ENCODE measurements at places on chromosomes 7 and 10.

DNA sequence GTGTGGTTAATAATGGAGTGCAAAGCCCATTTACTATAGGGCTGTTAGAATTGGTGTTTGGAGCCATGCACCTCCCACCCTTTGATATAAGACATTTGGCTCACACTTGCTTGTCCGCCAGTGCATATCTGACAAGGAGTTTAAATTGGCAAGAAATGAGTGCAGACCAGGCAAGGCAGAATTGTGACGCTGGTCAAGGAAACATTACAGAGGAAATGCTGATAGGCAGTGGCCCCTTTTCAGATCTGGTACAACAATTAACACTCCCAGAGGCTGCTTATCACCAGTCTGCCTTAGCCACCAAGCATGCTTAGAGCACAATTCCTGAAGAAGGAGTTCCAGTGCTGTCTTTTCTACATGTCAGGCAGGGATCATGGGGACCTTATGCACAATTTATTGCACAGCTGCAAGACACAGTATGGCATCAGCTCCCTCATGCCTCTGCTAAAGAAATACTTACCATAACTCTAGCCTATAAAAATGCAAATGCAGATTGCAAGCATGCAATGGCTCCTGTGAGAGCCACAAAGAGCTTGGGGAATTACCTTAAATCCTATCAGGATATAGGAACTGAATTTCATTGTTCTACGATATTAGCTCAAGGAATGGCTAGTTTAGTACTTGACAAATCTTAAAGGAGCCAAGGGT is 35.2 kb downstream of the OR13A1 start:
- no peak for ATAC-seq

DNA sequence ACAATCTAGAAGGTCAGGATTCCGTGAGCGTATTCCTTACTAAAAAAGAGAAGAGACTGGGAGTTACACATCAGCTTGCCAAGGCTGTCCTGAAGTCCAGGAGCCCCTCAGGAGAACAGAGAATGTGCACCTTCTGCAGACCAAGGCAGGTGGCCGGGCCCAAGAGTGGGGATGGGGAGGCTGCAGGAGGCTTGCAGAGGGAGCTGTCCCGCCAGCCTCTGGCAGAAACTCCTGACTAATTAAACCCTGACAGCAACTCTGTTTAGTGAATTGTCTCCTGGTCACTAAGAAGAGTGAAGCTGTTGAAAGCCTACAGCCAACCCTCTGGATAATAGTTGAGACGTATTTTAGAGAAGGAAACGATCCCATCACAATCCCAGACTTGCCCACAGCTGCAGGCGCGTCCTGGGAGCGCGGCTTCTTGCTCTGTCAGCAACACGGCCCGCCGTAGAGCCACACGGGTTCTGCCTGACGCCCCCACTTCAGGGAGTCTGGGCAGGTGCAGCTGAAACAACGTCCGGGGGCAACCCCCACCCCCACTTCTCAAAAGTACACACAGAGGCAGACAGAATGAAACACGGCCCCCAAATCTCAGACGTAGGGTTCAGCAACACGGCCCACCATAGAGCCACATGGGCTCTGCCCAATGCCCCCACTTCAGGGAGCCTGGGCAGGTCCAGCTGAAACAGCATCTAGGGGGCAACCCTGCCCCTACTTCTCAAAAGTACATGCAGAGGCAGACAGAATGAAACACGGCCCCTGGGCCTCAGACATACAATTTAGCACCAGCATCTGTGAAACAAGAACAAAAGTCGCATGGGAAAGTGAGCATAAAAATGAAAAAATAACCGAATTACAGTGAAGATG is 45.2 kb downstream of the DIP2C start:
- no peak for ATAC-seq

DNA sequence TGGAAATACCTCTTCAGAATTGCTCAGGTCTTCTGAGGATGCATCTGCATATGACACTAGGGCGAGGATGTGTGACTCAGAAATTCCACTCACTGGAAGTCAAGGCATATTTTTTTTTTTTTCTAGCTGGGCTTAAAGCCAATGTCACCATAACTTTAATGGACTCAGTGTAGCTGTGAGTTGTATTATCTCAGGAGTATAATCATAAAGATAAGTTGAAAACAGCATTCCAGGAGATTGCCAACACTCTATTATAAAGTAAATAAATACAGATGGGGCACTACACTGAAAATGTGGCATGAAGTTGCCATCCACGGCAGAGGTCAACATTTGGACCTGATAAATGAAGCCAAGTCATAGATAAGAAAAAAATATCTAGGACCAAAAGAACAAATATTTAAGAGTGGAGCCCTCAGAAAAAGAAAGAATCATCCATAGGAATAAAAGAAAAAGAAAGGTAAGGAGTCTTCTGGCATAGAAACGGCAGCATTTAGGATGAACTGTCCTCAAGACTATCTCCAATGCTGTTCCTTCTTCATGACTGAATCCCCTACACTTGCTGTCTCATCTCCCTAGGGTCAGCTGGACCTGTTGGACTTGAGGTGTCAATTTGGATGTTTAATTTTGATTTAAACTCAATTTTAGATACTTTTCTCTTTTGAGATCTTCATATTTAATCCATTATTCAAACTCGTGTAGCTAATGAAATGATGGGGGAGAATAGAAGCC is 72.9 kb upstream of the CAV2 start:
- ATAC-seq: no peak

- ATAC-seq: no peak
These were observed 401.6 kb downstream of the SUGCT start for GRCh38 chr7:40536421-40536820.

- ATAC-seq: no peak
These were observed 29.5 kb downstream of the BAG3 start for GRCh38 chr10:119680650-119681081.

DNA sequence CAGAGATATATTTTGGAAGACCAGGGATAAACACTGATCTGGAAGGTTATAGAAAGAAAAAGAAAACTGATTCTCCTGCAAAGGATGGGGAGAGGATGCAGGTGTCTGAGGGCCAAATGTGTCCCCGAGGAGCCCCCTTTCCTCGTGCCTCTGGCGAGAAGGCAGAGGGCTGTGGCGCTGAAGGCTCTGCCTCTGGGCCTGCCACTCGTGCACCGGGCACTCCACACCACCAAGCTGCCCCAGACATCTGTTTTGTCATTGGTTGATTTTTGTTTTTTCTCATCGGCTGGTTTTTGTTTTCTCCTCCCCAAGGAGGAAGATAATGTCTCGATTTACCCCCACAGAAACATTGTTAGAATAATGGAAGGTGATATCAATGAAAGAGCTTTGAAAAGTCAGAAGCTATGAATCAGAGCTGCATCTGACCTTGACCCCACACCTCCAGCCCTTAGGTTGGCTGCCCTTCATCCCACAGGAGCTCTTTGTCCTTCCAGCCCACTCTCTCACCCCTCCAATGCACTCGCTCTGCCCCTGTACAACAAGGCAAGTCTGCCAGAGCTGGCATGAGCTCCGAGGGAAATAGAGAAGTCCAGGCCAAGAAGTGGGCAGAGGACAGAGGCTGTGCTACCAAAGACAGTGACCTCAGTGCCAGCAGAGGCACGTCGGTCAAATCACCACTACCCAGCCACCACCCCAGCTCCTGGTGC is 124.8 kb downstream of the TCERG1L start:
- ATAC-seq: no peak

DNA sequence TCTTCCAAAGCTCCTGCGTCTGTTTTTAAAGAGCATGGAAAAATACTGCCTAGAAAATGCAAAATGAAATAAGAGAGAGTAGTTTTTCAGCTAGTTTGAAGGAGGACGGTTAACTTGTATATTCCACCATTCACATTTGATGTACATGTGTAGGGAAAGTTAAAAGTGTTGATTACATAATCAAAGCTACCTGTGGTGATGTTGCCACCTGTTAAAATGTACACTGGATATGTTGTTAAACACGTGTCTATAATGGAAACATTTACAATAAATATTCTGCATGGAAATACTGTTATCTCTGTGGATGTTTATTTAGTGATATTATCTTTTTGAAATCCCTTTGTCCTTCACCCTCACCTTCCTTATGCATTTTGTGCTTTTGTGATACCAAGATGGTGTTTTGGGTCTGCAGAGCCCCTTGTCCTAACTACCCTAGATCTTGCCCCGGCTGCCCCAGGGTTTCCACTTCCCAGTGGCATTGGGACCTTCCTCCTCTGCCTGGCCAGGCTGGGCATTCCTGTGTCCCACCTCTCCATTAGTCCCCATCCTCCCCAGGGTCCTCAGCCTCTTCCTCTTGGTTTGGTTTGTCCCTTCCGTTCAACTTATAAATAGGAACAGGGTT is 5.2 kb downstream of the IGFBP1 start:
- ATAC-seq: no peak

DNA sequence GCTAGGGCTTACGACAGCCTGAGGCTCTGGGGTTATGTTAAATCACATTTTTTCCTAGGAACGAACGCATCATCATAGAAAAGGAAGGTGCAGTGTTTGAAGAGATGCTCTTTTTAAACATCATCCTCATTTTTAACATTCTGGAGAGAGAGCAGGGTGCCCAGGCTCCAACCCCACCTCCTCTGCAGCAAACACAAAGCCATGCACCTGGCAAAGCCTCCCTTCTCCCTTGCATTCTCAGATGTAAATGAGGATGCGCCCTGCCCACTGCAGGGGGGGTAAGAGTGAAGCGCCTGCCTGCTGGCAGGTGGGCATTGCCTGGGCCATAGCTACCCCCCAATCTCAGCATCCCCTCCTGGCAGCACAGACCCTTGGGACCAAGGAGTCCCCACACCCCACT is 92.4 kb downstream of the PTPRN2 start:
- ATAC-seq: no peak

DNA sequence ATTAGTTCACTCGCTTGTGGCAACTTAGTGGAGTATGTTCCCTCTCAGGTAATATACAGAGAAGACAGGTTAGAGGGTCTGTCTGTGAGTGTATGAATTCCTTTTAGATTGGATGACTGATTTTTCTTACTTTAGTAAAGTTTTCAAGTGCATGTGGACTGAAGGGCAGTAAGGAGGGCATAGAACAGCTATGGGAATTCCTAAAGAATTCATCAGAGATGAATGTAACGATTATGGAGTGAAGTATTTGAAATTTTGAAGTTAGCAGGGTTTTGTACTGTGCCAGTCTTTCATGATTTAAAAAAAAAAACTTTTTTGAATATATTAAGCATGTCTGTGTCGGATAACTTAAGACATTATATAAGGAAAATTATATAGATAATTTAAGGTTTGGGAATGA is 15.5 kb downstream of the MAPK8 start:
- no peak for ATAC-seq

GRCh38 chr7:154503962-154504550 is 451.9 kb downstream of the DPP6 start:
- ATAC-seq: no peak

DNA sequence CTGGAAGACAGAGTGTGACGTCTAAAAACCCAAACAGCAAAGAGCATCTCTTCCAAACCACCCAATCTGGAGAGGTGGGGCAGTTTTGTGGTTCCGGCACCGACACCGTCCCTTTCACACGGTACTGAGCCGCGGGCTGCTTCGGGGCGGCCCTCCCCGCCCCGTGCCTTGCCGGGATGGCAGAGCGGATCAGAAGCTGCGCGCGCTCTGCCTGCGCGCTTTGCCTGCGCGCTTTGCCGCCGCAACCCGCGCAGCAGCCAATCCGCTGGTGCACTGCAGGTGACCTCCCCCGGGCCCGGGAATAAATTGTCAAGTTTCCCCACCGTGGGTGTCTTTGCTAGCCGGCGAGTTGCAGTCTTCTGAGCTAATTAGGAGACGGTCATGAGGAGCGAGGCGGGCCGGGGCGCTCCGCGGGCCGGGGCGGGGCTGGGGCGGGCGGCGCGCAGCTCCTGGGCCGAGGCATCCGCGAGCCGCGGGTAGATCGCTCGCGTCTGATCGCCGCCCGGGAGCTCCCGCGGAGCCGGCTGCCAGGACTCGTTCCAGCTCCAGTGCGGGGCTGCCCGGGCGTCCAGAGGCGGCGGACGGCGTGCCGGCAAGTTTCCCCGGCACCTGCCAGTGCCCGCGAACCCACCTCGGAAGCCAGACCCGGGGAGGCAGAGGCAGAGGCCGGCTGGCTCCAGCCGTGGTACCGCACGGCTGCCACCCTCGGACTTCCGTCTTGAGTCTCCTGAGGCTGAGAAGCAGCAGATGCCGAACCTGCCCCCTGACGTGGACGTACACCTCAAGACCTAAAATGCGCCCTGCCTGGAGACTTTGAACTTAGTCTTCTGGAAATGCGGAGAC is 536.0 kb upstream of the GALNT17 start:
- no peak for ATAC-seq

DNA sequence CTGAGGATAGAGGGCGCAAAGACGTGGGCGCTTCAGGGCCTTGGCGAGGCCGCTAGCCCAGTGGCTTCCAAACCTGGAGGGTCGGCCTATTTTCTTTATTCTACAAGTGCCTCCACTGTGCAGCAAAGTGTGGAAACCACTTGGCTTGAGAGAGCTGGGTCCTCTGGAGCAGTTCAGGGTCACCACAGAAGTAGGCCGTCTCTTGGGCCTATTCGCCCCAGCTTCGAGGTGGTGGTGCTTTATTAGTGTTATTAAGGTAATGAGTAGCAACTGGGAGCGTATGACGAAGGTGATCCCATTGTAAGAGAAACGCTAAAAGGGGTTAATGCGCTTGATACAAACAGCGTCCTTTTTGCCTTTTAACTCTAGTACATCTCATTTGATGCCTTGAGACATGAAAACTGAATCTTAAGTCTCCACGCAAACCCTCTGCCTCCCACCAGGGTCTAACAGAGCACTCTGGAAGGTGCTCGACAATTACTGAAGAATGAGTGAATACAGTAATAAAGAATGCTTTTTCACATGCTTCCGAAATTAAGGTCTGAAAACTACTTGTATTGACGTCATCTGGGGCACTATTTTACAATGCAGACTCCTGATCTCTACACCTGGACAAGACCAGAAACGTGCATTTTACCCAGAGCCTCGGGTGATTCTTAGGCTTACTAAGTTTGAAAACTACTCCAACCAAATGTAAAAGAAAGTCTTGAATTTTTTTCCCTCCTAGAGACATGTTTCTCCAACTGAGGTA is 647 bp upstream of the GSAP start:
- ATAC-seq: peak; percentile 7

- no peak for ATAC-seq
These were observed 25.1 kb downstream of the MKX start for GRCh38 chr10:27720529-27720928.

- peak; percentile 30 for ATAC-seq
These were observed 196.0 kb downstream of the RNLS start for GRCh38 chr10:88386821-88387773.

- no peak for ATAC-seq
These were observed 8.1 kb downstream of the HHEX start for GRCh38 chr10:92697663-92698511.

DNA sequence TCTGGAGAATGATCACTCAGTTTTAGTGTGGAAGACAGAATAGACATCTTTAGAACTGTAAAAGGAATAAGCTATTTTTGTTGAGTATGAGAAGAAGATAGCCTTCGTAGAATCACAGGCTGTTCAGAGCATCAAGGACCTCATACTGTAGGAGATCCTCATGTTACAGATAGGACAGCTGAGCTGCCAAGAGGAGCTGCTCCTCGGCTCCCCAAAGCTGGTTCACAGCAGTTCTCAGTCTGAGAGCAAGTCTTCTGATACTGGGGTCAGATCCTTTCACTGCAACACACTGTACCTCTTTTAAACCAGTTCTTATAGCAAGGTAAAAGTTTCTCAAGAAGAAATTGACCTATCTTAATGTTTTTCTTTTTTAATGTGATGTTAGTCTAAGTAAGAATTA is 17.1 kb downstream of the CCNY start:
- no peak for ATAC-seq

Data from activated CD4-positive, CD25-positive, alpha-beta regulatory T cell treated with anti-CD3 and anti-CD28 coated beads, Interleukin-2, amount 50 U/mL, for 24 hours (primary cell).